ENCODE measurements at places on chromosomes 12 and 14.

DNA sequence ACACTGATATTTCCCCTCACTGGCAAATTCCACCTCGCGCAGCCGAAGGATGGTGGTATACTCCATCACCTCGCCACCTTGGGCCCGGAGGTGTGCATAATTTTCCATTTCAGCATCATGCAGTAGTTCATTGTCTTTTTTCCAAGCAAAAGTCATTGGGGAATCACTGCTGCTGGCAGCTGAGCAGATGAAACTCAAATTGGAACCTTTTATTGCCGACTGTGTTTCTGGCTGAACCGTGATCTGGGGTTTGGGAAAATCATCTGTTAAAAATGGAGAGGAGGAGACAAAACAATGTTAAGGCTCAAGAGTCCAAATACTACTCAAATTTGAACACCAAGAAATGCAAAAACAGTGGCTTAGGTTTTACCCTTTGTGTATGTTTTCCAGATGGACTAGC, 39.7 kb downstream of the LRIG3 start:
- DNase-seq, result no peak

GRCh38 chr12:24775073-24775472, 173.8 kb downstream of the BCAT1 start:
- DNase-seq, result no peak

DNA sequence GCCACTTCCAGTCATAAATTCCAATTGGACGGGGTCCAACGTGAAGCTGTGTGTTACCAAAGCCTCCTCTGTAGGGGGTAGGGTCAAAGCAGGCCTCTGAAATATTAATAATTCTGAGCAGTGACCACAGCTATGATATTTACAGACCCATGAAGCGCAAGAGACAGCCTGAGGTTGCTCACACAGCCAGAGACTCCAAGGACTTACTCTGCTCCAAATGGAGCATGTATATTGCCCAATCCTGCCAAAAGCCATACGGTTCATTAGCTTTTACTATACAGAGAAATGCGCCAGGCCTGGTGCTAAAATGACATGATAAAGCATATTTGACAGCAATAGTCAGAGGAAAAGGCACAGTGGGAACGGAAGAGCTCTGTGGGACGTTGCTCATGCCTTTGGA, 151.3 kb downstream of the PAH start:
- no peak for DNase-seq

GRCh38 chr14:61569308-61569707, 126.0 kb upstream of the HIF1A start:
- DNase-seq, result no peak

- peak; percentile 62 for DNase-seq
Observed at GRCh38 chr14:72472845-72473244, 421.1 kb downstream of the DPF3 start.

GRCh38 chr12:27958675-27959074, 13.9 kb downstream of the PTHLH start:
- DNase-seq, result no peak

DNA sequence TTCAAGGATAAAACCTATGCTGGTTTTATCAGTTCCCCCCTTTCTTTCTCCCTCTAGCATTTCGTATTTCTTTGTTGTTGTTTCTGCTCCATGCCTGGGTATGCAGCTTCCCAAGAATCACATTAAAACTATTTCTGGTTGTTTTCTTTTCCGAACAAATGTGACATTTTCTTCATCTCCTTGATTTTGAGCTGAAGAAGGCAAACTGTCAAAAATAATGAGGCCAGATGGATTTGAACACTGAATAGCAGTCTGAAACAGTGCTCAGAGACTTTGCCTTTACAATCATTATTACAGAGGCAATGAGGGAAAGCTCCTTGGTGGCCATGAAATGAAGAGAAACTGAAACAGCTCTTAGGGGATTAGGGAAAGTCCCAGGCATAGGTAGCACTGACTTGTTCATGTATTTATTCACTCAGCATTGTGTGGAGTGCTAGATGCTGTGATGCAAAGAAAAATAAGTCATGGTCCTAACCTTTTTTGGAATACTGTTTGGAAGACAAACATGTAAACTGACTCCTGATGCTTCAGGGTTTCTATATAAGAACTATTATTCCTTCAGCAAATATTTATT, 319.5 kb downstream of the FUT8 start:
- DNase-seq, result no peak

- no peak for DNase-seq
Observed at GRCh38 chr12:19298836-19299605, 140.3 kb upstream of the AEBP2 start.

DNA sequence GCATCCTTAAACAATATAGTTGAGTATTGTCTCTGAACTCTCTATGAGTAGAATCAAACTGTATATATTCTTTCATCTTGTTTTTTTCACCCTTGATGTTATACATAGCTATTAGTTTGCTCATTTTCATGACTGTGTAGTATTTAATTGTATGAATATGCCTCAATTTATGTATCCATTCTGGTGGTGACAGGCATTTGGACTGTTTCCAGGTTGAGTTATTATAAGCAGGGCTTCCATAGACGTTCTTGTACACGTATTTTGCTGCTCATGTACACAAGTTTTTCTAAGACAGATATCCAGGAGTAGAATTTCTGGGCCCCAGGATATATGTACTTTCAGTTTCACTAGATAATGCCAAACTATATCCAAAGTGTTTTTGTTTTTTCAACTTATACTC, 211.4 kb downstream of the NTF3 start:
- DNase-seq, result no peak

GRCh38 chr14:91223028-91223783, 21.3 kb downstream of the GPR68 start:
- no peak for DNase-seq

GRCh38 chr14:100303925-100304324, 2.3 kb downstream of the SLC25A29 start:
- no peak for DNase-seq

DNA sequence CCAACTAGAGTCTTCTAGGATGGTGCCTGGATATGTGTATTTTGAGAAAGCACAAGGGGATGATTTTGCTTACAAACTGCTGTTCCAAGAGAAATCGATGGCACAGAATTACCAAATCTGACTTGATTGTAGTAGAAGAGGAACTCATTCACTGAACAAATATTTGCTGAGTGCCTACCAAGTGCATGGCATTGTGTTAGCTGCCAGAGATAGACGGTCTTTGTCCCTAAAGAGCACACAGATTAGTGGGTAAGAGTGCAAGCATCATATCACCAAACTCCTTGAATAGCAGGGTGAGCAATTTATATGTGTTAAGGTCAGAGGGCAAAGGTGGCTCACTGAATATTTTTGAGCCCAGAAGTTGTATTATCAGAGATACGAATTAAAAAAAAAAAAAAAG, 3.5 kb upstream of the FOXN3 start:
- no peak for DNase-seq

GRCh38 chr12:79115743-79116142, 251.2 kb downstream of the SYT1 start:
- DNase-seq, result no peak

Data from Kasumi-1 (cell line).